Stimulated activated CD8-positive, alpha-beta memory T cell treated with anti-CD3 and anti-CD28 coated beads, Interleukin-7, amount 100 ng/mL, for 1 hour (primary cell): ENCODE measurements at places on chromosomes 3 and 15.

DNA sequence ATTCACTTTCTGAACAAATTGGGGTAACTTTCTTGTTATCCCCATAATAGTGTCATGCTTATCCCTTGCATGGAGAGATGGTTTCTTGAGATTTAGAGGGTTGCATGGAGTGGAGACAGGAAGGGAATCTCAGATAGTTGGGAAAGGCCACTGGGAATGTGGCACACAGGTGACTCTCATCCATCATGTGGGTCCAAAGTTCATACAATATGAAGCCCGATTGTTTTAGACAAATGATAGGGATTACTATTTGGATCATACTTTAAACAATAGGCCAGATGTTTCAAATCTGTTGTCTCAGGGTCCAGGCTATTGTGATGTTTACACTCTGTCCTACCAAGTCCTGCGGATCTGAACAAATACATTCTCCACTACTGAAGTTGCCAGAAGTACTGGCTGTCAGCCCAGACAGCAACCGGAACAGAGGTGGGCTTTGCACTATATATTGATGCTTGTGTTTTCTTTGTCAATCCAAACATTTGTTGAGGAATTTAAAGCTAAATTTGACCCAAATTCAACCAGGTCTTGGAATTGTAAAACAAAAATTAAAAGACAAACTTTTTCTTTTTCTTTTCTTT lies 39.2 kb upstream of the NMNAT3 start:
- DNase-seq, result no peak

GRCh38 chr15:32819448-32819847 lies 101.6 kb downstream of the GREM1 start:
- no peak for DNase-seq

DNA sequence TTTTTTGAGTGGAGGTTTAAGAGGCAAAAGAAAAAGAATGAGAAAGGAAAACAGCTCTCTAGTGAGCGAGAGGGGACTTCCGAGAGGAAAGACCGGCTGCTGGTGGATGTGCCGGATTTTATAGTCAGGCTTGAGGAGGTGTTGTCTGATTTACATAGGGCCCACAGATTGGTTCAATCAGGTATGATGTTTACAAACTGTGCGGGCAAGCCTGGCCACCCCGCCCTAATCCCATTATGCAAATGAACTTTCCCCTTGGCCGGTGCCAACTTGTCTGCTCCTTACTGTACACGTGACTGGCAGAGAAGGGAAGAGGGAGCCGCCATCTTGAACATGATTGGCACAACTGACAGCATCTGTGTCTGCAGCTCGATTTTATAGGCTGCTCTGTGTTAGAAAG lies 44.7 kb downstream of the FAM43A start:
- no peak for DNase-seq

GRCh38 chr3:27209617-27210264 lies 159.4 kb downstream of the NEK10 start:
- DNase-seq, result no peak

GRCh38 chr15:39944726-39945125 lies 10.8 kb downstream of the EIF2AK4 start:
- DNase-seq, result no peak

GRCh38 chr15:68620721-68621527 lies 42.1 kb downstream of the CORO2B start:
- no peak for DNase-seq

GRCh38 chr3:69785769-69786320 lies 46.6 kb downstream of the MITF start:
- DNase-seq, result no peak

- DNase-seq, result no peak
Observed at GRCh38 chr3:61864886-61865285, 303.5 kb downstream of the PTPRG start.

GRCh38 chr3:168070919-168071318 lies 24.8 kb downstream of the GOLIM4 start:
- no peak for DNase-seq

DNA sequence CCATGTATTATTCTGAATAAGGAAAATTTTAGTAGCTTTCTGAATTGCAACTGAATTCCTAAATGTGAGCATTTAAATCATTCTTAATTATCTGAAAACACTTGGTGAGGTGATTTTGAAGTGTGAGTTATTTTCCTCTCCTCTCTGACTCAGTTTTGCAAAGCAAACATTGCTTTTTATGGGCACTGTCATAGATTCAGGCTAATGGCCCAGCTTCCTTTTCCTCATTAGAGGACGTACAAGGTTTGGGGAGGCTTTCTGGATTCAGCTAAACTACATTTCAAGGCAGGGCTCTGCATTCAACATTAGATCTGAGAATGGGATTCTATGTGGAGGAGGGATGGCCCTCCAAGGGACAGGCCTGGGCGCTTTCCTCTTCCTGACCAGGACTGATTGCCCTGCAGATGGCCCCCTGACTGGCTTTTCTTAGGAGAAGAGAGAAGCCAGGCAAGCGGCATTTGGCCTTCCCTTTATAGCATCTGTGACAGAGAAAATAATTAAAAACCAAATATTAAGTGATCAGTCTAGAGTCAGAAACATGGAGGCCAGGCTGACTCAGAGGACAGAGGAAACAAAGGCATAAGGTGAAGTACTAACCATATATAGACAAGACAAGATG lies 53.0 kb upstream of the STXBP5L start:
- no peak for DNase-seq

GRCh38 chr3:46566040-46566641 lies at the start of gene LRRC2:
Gene LRRC2, minus strand, starts transcription at chr3:46566302. Its CDS starts 14,711 bp downstream, at chr3:46551591.
- no peak for DNase-seq

GRCh38 chr3:192077795-192078497 lies 617.0 kb downstream of the PYDC2 start:
- DNase-seq, result no peak

DNA sequence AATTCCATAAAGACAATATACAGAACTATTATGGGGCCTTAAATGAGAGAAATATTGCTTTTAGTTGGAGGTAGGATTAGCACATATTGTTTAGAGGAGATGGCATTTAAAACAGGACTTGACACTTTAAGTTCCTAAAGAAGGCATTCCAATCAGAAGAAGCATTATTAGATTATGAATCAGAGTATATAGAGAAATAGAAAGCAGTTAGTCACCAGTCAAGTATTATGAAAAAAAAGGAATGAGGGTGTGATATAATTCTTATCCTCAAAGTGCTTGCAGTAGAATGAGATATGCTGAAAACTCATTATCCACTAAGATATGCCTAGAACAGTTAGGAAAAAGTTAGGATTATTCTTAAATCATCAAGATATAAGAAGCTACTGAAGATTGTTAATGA lies 456.2 kb downstream of the ZNF385D start:
- DNase-seq, result no peak
